ENCODE measurements at places on chromosomes 13 and 19. TPM values are rescaled to one million over a fixed set of nuclear protein-coding genes. Genes with fewer than 3 reads are reported as not detected.

DMPK gene
- 29.0 TPM for total RNA-seq

SLC5A5 gene
- not detected for total RNA-seq

MEDAG gene
- 3.6 TPM for total RNA-seq

CDX2 gene
- total RNA-seq, result not detected

FUT1 gene
- total RNA-seq, result 2.9 TPM

POU2F2 gene
- 0.30 TPM for total RNA-seq

ZNF235 gene
- 10.4 TPM for total RNA-seq

ZNF486 gene
- 12.8 TPM for total RNA-seq

HNRNPA1L2 gene
- 5.0 TPM for total RNA-seq

CFAP97D2 gene
- total RNA-seq, result not detected

CLEC4G gene
- total RNA-seq, result 0.20 TPM

COX7A1 gene
- total RNA-seq, result 43.5 TPM

ZNF845 gene
- 8.2 TPM for total RNA-seq

WASF3 gene
- total RNA-seq, result 5.8 TPM

CYP4F8 gene
- total RNA-seq, result 1.8 TPM
